Activated CD4-positive, alpha-beta T cell treated with anti-CD3 and anti-CD28 coated beads, Interleukin-2, amount 50 U/mL, for 16 hours (primary cell): ENCODE measurements at places on chromosomes 7 and 10.
A peak's percentile ranks its signal among the peaks of the same experiment; 100 is the strongest.

DNA sequence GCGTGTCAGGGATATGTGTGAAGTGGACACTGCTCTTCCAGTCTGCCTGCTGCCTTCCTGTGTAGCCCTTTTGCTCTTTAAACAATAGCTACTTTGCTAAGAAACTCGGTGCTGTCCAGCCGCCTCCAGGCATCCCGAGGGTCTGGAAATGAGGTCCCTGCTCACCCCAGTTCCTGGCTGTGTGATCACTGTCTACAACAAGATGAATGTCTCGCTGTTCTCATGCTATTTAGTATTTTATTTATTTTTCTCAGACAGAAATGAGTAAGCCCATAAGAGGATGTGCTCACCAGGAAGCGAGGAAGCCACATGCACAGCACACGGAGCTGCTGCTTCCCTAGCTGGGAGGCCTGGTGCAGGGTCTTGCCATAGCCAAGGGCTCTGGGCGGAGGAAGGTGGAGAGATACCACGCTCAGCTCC lies 167.0 kb upstream of the PITRM1 start:
- DNase-seq = no peak

DNA sequence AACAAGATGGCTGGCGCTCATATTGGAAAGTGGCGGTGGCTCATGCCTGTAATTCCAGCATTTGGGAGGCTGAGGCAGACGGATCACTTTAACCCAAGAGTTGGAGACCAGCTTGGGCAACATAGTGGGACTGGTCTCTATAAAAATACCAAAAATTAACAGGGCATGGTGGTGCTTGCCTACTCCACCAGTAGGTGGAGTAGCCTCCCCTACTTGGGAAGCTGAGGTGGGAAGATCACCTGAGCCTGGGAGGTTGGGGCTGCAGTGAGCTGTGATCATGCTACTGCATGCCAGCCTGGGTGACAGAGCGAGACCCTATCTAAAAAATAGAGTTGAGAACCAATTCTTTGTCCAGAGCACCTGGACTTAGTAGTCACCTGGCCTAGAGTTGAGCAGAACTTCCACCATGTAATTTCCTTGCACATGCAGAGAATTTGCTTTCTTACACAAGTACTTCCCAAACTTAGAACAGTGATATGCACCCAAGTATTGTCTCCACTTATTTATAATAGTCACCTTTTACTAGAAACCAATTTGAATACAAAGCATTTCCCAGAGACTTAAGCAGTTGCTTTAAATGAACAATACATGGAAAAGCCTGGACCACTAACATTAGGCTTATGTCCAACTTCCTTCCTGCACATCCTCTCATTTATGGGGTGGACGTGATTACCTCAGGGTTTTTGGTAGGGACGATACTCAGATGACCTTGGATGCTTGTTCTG lies 15.9 kb downstream of the LAMB4 start:
- DNase-seq = peak; percentile 21

DNA sequence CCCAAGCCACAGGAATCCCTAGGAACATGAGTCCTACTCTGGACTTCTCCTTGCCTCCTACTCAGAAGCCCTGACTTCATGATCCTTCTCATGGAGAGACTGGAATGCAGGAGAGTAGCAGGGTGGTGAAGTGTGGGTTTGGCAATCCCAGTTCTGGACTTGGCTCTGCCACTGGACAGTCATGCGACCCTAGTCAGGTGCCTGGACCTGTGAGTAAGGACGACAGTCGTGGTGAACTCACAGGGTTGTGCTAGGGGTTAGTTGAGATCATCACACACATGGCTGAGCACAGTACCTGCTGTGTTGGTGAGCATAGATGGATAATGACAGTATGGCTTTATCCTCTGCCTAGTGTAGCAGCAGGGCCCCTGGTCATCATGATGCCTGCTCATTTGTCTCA lies 117.9 kb downstream of the LRRC18 start:
- DNase-seq = no peak

GRCh38 chr10:102024799-102025198 lies 31.2 kb downstream of the ARMH3 start:
- DNase-seq = no peak

- peak; percentile 68 for DNase-seq
Measured at GRCh38 chr10:96339956-96340904, 18.6 kb downstream of the OPALIN start.

DNA sequence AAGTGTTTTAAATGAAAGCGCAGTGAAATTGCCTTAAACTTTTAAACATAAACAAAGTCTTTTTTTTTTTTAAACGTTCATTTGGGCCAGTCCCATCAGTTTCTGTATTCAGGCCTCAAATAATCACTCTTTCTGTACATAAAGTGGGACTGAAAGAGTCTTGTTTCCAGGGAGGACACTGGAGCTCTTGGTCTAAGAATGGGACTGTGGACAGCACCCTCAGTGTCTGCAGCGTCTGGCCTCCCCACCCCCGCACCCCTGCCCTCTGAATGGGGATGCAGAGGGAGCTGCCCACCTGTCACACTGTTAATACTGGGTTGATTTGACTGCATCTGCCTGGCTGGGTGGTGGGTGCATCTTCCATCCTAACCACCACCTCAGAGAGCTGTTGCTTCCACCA lies 5.2 kb downstream of the ZNF365 start:
- DNase-seq = no peak

DNA sequence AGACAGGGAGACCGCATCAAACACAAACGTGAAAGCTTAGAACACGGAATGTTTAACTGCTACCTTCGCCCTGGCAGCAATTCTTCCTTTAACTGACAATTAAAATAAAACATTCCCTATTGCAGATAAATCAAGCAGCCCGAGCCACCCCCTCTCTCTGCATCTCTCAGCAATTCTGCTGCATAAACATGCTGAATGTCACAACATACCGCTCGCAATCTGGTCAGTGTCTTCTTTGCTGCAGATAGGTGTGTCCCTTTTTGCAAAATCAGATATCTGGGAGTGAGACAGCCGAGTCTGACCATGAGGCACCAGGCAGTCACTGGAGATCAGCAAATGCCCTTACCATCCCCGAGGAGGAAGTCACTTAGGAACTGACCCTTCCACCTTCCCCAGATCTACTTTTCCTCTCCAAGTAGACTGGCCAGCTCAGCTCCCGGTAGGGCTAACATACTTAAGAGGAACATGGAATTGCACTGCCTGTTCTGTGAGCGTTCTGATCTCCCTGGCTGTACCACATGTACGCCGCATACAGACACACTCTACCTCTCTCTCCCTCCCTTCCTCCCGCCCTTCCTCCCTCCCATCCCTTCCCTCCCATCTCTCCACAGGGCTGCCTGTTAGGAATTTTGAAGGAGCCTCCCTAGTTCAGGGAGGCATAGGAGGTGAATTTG lies at the start of gene FRMD4A:
TSS of gene FRMD4A (minus strand) at position 537 of the 674 bp plus-strand sequence.
- no peak for DNase-seq

- no peak for DNase-seq
Measured at GRCh38 chr7:114759347-114760062, 162.4 kb upstream of the MDFIC start.

DNA sequence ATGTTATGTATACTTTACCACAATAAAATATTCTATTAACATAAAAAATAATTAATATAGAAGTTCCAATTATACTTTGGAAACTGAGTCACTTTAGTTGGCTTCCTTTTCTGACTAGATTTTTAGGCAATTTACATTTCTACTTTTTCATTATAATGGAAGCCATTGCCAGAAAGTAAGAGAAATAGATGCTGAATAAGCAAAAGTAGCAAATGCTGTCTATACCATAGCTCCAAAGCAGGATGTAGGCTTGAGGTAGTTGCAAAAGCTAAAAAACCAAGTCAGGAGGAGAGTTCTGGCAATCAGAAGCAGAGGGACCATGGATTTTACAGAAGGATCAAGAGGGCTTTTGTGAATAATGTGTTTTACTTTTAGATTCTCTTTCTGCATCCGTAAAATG lies 262.4 kb upstream of the TMEM229A start:
- no peak for DNase-seq

- no peak for DNase-seq
Measured at GRCh38 chr7:108026647-108027046, 23.7 kb upstream of the LAMB1 start.

DNA sequence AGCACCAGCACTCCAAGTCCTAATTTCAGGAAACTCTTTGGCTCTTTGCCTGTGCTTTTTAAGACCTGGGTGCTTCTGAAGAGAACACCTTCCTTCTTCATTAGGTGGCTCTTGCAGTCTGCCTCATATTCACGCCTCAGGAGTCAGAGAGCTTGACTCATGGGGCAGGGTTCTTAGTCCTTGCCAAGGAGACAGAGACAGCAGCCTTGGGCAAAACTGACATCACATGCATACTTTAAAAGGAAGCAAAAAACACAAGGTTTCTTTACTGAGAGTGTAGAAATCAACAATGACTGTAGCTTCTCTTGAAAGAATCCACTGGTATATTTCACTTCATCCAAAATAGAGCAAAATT lies 780.6 kb downstream of the INHBA start:
- DNase-seq = no peak

DNA sequence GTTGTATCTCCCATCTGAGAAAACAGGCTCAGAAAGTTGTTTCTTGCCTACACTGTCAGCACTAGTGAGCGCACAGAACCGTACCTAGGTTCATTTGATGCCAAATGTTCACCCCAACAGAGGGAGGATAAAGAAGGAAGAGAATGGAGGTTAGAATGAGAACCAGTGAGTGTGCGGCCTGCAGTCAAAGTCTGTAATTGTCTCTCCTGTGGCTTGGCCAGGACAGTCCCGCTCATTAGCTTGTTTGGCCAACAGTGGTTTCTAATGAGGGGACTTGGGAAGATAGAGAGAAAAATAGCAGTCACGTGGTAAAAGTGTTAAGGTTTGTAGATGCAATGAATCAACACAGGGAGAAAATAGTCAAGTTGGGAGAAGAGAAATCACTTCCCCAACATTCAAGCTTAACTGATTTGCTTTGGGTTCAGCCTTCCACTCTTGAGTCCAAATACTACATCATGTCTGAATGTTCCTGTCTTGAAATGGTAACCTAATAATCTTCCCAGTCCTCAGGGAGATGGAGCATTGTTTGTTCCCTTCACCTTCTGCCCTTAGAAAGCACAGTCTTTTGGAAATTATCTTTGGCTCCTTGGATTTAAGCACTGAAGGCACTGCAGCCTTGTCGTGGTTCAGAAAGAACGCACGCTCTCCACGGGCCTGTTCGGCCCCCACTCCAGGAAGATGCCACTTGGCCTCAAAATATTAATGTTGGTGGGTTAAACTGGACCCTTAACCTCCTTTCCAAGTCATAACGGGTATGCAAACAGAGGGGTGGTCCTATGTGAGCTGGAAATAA lies 360.4 kb upstream of the ZNF32 start:
- no peak for DNase-seq

- DNase-seq = no peak
Measured at GRCh38 chr7:30469303-30469702, 9.3 kb downstream of the NOD1 start.
